Fibroblast of skin of left biceps (primary cell): ENCODE measurements at places on chromosomes 13 and 19.

- DNase-seq = no peak
Observed at GRCh38 chr19:30256496-30256850, 115.7 kb upstream of the ZNF536 start.

DNA sequence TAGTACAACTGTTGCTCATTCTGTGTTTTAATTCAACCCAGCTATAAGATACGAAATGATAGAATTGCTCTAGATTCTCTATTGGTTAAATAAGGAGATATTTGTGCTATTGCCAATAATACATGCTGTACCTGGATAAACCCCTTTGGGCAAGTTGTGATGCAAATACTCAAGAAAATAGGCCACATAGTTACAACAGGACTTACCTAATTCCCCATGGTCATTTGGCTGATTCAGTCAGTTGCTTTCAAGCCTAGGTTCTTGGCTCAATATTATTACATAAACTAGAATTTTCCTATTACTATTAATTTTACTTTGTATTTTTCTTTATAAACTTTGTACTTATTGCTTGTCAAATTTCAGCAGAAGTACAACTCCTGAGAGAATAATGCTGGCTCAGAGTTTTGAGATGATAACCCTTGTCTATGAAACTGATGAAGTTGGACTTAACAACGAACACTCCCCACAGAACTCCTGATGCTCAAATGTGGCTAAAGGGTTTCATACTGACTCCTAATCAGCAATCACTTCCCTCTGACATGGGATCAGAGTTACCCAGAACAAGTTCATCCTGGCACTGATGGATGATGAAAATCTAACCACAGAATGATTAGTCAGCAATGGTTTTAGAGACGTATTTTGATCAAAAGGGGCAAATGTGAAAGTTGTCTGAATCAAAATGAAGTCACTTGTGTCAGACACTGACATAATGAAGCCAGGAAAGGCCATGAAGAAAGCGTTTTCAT, 221.1 kb downstream of the ITGBL1 start:
- DNase-seq = no peak

DNA sequence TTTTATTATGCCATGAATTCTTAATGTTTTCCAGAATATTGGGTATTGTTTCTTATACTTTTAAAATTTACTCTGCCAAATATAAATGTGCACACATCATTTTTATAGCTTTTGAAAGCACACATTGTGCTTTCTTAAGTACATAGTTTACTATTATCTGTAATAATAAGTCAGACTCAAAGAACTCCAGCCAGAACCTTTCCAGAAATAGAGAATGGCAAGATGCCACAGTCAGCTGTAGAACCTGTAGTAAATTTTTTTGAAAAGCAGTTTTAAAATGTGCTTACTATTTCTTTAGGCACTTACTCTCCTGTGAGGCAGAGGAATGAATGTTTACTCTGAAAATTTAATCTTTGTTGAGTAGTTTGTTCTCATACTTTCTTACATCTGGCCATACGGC, 1287.1 kb downstream of the PCDH9 start:
- no peak for DNase-seq

- DNase-seq = no peak
Observed at GRCh38 chr13:76874479-76874878, 11.7 kb downstream of the KCTD12 start.

GRCh38 chr13:33367171-33367895, 81.8 kb upstream of the STARD13 start:
- peak; percentile 39 for DNase-seq

GRCh38 chr13:96700657-96701056, 293.6 kb downstream of the OXGR1 start:
- no peak for DNase-seq

- DNase-seq = no peak
Observed at GRCh38 chr19:3335431-3336350, 30.7 kb upstream of the NFIC start.

DNA sequence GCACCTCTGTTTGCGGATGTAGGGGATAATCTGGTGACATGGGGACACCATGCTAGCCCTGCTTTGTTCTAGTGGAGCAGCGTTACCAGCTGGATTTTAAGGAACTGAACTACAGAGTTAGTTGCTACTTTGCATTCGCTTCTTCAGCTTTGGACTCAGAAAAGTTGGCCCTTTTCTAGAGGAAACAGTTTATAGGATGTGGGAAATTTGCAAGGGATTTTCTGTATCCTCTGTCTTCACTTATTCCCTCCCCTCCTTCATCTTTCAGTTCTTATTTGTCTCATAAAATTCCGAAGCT, 2.1 kb downstream of the GATAD2A start:
- no peak for DNase-seq

DNA sequence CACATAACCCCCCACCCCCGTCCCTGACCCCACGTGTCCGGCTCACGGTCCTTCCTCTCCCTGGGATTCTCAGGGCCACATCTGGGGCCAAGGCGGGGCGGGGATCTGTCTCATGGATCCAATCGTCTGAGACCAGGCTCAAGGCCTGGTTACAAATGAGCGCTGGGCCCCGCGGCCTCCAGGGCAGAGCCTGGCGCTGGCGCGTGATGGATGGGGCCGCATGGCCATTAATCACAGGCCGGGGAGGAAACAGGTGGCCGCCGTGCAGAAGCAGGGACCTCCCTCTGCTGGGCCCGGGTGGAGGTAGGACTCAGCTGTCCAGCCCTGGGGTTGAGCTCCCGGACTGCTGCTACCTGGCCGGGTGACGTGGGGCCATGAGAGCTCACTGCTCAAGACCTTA, 5.8 kb upstream of the TLE5 start:
- no peak for DNase-seq

- peak; percentile 60 for DNase-seq
Observed at GRCh38 chr13:111204438-111205177, 89.5 kb downstream of the ARHGEF7 start.

- no peak for DNase-seq
Observed at GRCh38 chr19:23283925-23284324, 33.7 kb upstream of the ZNF724 start.

DNA sequence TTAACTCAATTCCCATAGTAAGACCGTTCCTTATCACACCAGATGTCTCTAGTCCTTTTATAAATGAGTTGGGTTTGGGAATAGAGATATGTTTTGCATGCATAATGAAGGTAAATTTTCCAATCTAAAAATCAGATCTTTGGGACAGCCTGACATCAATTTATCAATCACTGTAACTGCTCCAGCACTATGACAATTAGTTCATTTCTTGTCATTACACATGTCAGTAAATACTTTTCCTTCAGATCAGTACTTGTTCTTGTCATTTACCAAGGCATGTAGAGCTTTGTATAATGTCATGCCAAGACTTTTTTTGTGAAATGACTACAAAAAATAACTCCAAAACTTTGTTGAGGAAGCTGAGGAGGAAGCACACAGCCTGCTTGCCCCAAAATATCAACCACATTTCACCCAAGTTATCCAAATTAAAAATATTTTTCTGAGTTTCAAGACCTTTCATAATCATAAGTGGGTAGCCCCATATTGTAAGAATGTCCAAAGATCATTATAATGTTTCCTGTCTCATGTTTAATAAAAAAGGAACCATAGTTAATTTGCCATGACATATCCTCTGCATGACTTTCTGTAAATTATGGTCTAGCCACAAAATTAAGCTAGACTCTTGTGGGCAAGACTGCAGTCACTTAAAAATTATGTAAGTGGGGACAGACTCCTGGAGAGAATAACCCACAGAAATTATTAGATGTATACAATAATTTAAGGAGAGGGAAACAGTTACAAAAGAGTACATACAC, 586.8 kb downstream of the TBC1D4 start:
- DNase-seq = no peak

GRCh38 chr19:5447700-5448311, 7.4 kb upstream of the ZNRF4 start:
- DNase-seq = no peak

DNA sequence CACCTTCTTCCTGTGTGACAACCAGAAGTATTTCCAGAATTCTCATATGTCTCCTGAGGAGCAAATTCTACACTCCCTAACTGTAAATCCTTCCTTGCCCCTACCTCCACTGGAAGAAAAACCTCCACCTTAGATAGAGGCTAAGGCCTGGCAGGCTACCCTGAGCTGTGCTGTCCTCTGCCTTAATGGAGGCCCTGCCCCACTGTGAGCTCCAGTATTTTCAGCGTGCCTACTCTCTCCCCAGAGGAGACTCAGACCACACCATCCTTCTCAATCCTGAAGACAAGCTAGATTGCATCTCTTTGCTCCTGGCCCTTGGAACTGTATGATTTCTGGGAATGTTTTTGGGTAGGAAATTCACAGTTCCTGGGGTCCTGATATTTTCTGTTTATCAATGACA, 110.0 kb upstream of the OBI1 start:
- no peak for DNase-seq
